Mesenchymal stem cell (in vitro differentiated cells and primary cell): ENCODE measurements at places on chromosomes 5 and 9.
A peak's percentile ranks its signal among the peaks of the same experiment; 100 is the strongest.

- DNase-seq, result no peak
Measured at GRCh38 chr5:127223256-127223974, 67.2 kb upstream of the MEGF10 start.

DNA sequence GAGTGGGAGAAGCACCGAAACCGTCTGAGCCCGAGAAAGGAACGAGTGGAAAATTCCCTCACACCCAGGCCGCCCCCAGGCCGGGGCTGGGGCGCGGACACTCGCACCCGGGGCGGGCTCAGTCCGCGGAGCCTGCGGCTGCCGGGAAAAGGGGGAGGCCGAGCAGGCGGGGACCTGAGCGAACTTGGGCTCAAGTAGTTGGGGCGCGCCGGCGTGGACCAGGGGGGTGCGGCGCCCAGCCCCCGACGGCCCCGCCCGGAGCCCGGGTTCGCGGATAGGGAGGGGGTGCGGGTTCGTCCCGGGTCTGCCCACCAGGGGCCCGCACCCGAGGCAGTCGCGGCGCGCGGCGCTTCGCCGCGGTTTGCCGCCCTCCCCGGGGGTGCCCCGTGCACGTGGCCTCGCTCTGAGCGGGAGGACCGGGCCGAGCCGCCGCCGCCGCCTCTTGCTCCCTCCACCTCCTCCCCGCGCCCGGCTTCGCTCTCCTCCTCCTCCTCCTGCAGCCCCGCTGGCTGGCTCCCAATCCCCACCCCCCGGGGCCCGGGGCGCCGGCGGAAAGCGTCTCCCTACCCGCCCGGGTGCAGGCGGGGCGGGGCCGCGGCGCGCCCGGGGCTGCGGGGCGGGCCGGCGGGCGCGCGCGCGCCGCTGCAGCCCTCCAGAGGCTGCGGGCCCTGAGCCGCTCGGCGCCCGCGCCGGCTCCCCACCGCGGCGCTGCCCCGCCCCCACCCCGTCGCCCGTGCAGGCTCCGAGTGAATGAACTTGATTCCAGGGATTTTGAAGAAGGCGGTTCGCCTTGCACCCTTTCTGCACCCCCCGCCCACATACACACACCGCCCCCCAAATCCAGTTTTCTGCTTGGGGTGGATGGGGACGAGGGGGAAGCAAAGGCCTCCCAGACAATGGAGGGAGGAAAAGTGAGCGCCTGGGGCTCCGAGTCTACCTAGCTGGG, 1.3 kb upstream of the NFIB start:
- peak; percentile 53 for DNase-seq

DNA sequence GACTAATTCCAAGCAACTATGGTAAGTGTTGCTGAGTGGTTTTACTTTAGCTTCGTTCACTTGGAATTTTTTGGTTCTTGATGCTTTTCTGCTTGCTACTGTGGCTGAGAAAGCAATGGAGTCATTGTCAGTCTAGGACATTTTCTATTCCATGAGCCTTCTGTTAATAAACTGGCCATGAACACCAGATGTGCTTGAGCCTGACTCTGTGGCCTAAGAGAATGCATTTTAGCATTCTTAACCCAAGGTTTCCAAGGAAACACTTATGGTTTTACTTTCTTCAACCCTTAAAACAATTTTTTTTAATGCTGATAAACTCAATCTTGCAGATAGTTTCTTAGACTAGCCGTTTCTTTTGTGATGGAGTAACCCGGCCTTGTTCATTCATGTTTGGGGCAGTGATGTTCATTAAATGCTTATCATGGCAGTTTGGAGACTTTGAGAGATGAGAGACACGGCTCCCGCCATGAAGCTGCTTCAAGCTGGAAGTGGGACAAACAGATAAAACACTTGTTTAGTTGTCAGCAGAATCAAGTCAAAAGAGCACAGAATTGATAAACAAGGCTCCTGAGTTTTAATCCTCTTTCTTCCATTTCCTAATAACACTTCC, 42.4 kb downstream of the OSTF1 start:
- peak; percentile 28 for DNase-seq

GRCh38 chr9:84075004-84075403, 94.4 kb downstream of the RMI1 start:
- no peak for DNase-seq

GRCh38 chr5:68529581-68529980, 314.0 kb downstream of the PIK3R1 start:
- peak; percentile 61 for DNase-seq

DNA sequence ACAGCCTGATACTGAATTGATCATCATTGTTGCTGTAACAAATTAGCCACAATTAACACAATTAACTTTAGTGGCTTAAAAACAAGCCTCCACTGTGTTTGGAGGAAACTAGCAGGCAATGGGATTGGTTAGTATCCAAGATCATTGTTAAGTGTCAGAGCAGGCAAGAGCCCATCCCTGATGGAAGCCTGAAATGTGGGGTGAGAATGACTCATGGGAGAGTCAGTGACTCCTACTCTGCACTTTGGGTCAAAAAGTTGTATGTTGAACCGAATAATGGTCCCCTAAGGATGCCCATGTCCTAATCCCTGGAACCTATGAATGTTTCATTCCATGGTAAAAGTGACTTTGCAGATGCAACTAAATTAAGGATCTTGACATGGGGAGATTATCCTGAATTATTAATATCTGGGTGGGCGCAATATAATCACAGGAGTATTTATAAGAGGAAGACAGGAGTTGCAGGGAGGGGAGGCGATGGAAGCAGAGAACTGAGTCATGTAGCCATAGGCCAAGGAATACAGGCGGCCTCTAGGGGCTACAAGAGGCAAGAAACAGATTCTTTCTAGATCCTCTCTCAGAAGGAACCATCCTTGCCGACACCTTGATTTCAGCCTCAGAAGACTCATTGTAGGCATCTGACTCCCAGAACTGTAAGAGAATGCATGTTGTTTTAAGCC, 28.8 kb downstream of the ALG2 start:
- DNase-seq, result peak; percentile 15

DNA sequence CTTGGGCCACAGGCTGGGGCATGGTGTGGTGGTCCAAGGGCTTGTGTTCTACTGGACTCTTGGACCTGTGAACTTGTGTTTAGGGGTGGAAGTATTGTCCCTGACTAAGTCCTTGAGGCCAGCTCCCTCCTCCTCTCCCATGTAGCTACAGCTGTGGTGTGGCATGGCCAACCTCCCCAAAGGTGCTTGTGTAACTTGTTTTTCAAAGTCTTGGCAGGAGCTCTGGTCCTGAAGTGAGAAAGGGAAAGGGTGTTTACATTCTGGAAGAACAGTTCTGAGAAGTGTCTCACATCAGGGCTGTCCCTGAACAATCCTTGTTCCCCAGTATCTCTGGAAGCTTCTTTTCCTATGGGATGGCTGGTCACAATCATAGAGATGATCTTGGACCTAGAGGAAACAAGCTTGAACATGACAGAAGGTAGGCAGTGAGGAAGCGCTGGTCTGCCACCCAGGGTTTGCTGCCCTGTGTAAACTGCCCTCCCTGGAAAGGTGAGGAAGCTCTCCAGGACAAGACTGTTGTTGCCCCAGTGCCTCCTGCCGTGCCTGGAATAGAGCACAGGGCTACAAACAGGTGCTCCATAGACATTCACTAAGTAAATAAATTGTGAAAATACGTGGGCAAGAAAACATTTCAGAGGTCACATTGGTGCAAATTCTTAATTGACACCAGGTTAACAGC, 64.6 kb upstream of the KLF9 start:
- DNase-seq, result peak; percentile 75

DNA sequence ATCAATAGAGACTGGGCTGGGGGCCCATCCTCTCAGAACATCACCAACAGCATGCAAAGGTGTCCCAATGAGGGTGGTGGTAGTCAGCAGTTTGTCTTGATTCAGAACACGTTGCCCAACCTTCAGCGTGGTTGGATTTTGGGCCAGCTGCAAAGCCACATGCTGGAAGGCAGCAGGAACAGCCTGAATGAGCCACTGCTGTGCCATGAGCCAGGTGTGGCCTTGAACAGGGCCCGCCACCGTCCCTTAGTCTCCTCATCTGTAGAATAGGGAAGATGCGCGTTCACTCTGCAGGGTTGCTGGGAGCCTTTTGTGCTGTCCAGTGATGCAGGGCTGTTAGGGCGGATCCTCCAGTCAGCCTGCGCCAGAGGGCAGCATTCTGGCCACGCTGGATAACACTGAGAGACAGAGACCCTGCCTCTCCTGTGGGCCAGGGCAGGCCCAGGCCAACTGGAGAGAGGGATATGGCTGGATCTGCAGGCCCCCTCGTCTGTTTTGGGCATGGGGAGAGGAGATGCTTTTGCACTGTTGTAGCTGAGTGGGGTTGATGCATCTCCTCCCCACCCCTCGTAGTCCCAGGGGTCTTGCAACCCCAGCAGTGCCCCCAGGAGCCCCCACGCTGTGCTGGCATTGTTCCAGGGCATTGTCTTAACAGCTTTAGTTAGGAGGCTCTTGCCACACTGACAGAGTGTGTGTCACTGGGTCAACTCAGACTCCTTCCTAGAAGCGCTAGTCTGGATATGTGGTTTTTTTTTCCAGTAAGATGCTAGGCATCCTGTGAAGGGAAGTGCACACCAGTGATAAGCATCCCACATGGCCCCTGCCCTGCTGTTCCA, 42.1 kb downstream of the SLC46A2 start:
- DNase-seq, result no peak

- DNase-seq, result no peak
Measured at GRCh38 chr9:133054966-133055365, 6.8 kb upstream of the CEL start.

GRCh38 chr9:131272212-131272611, 4.1 kb downstream of the FAM78A start:
- no peak for DNase-seq

DNA sequence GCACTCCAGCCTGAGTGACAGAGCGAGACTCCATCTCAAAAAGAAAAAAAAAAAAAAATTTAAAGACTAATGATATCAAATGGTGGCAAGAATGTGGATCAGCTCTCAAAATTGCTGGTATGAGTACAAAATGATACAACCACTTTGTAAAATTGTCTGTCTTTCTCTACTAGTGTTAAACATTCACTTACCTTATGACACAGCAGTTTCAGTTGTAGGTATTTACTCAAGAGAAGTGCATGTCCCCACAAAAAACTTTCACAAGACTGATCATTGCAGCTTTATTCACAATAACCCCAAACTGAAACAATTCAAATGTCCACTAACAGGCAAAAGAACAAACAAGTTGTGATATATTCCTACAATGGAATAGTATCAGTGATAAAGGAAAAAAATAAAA, 14.7 kb upstream of the CETN3 start:
- no peak for DNase-seq

- no peak for DNase-seq
Measured at GRCh38 chr5:96816411-96816939, 8.7 kb upstream of the ERAP1 start.

- DNase-seq, result no peak
Measured at GRCh38 chr5:142772446-142773293, 2.5 kb downstream of the ARHGAP26 start.

GRCh38 chr9:71748280-71748743, 20.0 kb downstream of the CEMIP2 start:
- peak; percentile 72 for DNase-seq

DNA sequence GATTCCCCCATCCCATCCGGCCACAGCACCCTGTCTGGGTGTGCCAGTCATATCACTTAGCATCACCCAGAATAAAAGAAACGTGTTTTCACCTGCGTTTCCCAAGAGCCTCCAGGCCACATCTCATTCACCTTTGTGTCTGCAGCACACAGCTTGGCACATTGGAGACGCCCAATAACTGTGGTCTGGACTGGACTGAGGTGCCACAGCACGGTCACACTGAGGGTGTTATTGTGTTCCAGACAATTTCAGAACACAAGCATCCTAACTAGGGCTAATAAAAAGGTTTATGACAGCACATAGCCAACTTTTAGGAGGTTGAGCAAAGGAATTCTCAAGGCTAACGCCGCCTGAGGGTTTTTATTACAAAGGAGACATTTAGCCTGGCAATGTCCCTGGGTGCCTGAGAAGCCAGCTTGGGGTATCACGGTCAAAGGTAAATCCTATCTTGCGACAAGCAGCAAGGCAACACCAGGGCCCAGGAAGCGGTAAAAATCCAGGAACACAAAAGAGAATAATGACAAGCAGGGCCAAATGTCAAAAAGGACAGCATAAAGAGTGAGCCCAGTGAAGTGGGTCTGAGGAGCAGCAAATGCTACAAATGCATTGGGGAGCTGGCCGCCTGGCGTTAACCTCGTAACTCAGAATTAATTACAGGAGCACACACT, 3.4 kb downstream of the EPB41L4B start:
- no peak for DNase-seq

DNA sequence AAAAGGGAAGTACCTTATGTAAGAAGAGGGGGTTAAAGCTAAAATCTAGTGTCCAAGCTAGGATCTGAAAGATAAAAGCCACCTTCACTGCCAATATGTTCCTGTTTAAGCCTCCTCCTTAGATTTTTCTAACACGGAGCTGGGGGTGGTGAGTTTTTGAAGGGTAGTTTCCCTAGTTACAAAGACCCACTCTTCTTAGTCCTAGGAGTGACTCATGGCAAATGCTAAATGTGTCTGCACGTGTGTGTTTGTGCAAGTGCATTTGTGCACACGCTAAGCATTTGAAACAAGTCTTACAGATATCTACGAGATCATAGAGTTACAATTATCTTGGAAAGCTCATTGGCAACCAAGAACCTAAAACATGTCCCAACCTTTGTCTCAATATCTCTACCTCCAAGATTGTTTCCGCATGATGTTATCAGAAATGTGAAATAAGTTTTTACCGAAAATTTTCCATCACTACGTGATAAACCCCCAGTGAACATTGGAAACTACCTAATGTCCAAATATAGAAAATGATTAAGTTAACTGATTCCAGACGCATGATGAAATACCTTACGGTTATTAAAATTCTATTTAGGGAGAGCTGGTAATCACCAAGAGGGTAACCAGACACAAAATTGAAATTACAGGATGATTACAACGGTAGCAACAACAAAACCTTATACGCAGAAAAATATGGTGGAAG, 78.0 kb upstream of the HRH2 start:
- no peak for DNase-seq

GRCh38 chr9:98529841-98530240, 178.9 kb downstream of the GABBR2 start:
- no peak for DNase-seq

GRCh38 chr5:139975306-139975705, 67.8 kb downstream of the NRG2 start:
- no peak for DNase-seq

DNA sequence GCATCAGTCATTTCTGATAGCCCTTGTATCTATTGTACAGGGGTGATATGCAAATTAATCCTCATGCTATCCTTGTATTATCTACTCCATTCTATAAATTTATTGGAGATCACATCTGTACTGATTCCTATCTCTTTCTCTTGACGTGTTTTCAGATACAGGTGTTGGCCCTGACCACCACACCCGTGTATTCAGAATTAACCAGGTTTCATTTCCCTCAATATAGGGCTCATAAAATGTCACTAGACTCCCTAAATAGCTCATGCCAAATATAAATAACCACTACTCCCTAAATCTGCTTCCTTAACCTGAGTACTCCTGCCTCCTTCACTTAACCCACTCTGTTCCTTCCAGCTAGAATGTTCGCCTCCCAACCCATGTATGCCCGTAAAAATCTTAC, 522.8 kb upstream of the KLF4 start:
- no peak for DNase-seq

DNA sequence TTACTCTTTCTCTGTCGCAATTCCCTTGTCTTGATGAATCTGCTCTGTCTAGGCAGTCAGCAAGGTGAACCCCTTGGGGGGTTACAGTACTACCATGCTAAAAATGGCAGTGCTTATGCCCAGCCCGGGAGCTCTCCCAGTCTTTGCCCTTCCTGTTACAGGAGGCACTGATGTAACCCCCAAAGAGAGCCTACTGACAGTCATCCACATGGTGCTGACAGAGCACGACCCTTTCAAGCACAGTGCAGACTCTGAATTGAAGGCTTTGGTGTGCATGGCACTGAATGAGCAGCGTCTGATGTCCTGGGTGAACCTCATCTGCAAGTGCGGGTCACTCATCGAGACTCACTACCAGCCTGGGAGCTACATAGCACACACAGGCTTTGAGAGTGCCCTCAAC, 34.5 kb upstream of the SLC36A2 start:
- DNase-seq, result no peak
